Left ventricle myocardium superior (tissue), 1 donor: ENCODE measurements at places on chromosomes 3 and 15.
A peak's percentile ranks its signal among the peaks of the same experiment; 100 is the strongest.

- no peak for DNase-seq
These were observed 373.4 kb downstream of the DIPK2A start for GRCh38 chr3:144344925-144345548.

GRCh38 chr3:50454481-50455070 lies 48.9 kb downstream of the CACNA2D2 start:
- no peak for DNase-seq

DNA sequence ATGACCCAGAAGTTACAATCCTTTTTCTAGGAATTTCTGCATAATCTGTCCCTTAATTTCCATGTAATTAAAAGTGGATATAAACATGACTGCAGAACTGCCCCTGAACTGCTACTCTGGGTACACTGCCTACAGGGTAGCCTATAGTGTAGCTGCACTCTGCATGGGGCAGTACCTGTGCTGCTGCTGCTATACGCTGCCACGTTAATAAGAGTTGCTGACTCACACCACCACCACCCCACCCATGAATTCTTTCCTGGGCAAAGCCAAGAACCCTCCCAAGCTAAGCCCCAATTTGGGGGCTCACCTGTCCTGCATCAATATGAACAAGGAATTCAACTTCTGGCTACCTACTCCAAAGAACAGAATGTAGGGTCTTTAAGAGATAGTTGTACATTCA lies 13.9 kb downstream of the HDGFL3 start:
- DNase-seq: no peak

DNA sequence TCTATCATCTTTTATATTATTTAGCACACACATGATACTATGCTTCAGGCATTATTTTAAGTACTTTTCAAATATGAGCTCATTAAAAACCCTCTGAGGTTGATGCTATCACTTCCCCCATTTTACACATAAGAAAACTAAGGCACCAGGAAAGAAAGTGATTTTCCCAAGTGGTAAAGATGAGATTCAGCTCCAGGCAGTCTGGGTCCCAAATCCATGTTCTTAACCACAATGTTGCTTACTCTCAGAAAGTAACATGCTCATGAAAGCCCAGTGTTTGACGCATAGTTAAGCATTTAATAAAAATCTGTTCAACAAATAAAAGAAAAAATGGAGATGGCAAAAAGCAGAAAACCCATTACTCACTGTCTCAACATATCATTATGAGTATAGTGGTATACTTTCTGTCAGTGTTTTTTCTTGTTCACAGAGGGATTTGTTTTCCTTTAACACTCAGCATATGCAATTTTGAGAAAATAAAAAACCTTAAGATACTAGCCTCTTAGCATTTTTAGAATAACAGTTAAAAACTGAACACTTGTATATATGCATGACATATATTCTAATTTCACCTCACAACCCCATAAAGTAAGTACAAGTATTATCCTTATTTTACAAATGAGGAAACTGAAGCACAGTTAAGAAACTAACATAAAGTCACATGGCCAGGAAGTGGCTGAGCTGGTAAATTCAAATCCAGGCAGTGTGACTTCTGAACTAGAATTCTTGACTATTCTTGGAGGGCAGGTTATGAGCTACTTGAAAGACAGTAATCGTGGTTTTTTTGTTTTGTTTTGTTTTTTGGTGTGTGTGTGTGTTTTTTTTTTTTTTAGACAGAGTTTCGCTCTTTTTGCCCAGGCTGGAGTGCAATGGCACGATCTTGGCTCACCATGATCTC lies 10.4 kb downstream of the PEAK1 start:
- DNase-seq: no peak

DNA sequence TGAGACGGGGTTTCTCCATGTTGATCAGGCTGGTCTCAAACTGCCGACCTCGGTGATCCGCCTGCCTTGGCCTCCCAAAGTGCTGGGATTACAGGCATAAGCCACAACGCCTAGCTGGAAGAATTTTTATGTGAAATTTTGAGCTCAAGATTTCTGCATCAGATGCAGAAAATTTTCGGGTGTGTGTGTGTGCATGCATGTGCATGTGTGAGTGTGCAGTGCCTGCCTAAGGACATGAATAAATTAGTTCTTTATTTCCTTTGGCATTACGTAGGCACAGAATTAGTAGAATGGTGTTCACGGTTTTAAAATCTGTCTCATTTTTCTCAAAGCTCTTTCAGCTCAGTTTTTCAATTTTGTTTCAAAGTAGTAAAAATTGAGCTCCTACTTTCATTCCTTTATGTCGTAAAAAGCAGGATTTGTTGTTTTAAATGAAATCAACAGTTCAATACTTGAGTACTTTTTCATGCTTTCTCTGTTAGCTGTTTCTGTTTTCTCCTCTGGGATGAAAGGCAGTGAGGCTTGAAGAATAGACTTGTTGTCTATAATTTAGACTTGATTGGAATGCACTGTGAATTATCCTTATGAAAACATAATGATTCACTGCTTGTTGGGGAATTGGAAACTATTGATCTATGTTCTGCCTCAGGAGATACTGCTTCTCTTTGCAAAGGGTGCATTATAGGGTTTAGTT lies 23.3 kb upstream of the RAB11A start:
- DNase-seq: no peak

GRCh38 chr15:66232267-66232625 lies 21.3 kb downstream of the MEGF11 start:
- DNase-seq: no peak

- no peak for DNase-seq
These were observed 55.8 kb downstream of the GUCA1C start for GRCh38 chr3:108897883-108898282.

DNA sequence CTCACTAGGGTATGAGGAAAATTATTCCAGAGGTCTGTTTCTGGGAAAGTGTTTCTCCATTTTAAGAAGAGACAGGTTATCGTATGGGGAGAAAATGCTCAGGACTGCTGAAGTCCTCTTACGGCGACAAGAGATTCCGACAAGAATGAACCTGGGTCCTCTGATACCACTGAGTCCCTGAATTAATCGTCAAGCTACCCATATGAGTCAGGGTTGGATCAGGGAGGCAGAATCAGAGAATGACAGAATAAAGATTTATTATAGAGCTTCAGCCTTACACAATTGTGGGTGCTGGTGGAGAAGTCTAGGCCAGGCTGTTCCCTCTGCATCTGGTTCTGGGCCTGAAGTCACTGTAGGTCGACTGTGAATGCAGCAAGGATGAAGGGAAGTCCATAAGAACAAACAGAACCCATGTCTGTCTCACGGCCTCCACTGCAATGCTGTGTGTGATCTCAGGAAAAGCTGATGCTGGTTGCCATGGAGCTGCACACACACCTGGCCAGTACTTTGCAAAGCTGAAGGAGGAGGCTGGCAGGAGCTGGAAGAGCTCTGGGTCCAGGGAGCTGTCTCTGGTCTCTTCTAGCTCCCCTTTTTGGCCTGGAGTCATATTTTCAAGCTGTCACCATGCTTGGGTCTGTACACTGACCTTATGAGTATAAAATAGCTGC lies 83.9 kb downstream of the HHLA2 start:
- DNase-seq: no peak

GRCh38 chr3:186949281-186949982 lies 19.1 kb downstream of the ST6GAL1 start:
- peak; percentile 52 for DNase-seq

- DNase-seq: no peak
These were observed 484.6 kb upstream of the TBL1XR1 start for GRCh38 chr3:177681852-177682251.

DNA sequence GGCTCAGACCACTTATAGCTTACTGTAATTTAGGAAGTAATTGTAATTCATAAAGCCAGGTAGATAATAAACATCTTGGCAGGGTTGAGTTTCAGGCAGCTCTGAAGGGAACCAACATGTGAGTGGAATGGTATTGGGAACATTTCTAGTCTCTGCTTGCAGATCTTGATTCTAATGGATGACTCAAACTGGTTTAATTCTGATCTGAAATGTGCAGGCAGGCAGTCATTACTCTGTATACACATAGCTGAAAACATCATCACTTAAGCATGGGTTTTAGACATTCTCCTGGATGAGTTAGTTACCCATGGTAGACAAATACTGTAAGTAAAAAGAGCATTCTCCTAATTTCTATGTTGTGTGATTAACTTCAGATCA lies 317.0 kb upstream of the TPRG1 start:
- DNase-seq: no peak

GRCh38 chr3:51879937-51880336 lies 4.5 kb upstream of the IQCF5 start:
- no peak for DNase-seq

DNA sequence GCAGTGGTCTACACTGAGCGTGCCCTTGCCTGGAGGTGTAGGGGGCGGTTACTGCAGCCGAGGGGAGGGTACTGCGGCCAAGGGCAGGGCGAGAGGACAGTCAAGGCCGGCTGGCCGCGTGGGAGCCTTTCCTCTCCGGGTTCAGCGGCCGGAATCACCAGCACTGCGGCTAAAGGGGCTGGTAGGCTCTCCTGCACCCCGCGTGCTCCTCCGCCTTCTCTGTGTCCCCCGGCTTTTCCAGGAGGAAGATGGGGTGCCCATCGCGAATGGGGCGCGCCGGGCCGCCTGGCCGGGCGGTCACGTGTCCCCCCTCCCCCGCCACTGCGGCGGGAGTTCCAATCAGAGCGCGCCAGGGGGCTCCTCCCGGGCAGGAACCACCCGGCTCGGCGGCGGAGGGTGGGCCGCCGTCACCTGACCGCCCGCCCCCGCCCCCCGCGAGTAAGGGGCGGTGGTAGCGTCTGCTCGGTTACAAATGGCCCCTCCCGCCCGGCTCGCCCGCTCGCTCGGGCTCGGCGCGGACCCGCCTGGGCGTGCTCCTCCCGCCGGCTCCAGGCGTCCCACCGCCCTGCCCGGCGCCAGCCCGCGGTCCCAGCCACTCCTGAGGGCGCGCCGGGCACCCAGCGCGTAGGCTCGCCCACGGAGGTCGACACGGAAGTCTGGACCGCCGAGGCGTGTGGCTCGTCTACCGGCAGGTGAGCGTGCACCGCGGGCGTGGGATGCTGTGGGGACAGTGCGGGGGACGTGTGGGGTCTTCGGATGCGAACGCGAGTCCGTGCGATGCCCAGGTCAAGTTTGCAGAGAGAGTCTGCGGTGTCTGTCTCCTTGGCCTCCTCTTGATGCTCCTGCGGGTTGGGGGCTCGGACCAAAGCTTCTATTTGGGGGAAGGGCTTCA lies 242.6 kb upstream of the TOPAZ1 start:
- DNase-seq: no peak

DNA sequence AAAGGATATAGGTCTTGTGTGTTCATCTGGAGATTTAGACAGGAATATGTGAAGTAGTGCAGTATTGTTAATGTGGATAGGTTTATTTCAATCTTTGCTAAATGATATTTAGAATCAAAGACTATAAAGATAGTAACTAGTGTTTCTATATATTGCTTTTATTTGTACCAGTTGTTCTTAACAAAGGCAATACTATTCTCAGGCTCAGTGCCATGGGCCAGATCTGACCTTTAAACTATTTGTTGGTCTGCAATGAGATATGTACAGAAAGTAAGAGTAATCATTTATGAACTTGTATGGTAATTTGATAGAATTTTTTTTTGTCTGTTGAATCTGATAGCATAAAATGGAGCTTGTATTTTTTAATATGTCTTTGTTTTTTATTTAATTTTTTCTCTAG lies 146.7 kb upstream of the AZI2 start:
- no peak for DNase-seq

DNA sequence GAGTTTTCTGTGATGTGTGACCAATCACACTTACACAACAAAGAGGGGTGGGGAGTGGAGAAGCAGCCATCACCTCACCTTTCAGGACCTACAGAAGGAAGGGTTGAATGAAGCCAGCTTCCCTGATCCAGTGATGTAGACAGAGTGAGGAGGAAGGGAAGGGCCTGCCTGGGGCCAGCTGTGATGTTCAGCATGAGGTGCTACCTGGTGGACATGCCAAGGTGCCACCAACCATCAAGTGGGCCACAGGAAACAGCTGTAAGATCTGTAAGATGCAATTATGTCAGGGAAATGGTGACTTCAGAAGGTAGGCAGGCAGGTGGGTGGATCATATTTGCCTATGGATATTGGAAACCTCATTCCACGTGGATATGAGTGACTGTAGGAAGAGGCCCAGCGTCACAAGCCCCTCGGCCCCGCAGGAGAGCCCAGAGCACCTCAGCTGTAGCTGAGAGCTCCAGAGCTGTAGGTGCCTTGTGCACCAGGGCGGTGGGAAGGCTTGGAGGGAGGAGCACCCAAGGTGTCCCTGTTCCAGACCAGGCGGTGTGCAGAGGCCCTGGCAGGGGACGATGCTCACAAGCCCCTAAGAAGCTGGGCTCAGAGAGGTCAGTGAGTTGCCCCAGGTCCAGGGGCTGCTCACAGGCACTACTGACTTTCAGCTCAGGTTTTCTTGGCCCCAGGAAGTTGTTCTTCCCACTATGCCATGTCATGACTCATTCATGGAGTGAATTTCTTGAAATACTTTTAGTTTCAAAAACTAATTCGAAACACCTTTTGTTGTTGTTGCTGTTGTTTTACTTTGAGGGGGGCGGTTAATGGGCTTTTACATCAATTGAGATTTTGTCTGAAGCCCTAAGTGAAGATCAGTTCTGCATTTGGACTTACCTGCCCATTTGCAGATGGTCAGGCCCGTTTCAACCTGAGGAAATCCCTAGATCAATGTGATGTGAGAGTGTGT lies 94.2 kb upstream of the ALDH1A3 start:
- no peak for DNase-seq

DNA sequence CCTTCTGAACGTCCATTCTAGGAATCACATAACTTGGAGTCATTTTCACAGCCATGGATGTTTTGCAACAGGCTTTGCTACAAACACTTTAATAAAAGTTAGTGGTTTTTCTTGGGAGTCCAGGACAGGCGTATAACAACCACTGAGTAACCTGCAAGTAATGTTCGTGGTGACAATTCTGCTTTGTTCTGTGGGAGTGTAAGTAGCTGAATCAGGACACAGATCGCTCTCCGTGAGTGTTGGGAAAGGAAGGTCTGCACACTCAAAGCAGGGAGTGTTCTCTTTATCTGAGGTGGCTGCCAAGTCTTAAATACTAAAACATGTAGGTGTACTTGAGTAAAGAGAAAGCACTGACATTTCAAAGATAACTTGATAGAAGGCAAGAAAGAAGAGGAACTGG lies 7.9 kb upstream of the BNC1 start:
- no peak for DNase-seq

- no peak for DNase-seq
These were observed 10.3 kb upstream of the LRRC34 start for GRCh38 chr3:169822983-169823382.

GRCh38 chr15:101381671-101382212 lies 86.7 kb upstream of the SNRPA1 start:
- DNase-seq: no peak

GRCh38 chr15:68057758-68058157 lies 3.6 kb downstream of the PIAS1 start:
- DNase-seq: no peak

- no peak for DNase-seq
These were observed 37.4 kb downstream of the FGF7 start for GRCh38 chr15:49460411-49460941.
